ENCODE measurements at places on chromosomes 5 and 9.

- no peak for DNase-seq
Observed at GRCh38 chr9:115121181-115121580, 3.2 kb upstream of the TNC start.

DNA sequence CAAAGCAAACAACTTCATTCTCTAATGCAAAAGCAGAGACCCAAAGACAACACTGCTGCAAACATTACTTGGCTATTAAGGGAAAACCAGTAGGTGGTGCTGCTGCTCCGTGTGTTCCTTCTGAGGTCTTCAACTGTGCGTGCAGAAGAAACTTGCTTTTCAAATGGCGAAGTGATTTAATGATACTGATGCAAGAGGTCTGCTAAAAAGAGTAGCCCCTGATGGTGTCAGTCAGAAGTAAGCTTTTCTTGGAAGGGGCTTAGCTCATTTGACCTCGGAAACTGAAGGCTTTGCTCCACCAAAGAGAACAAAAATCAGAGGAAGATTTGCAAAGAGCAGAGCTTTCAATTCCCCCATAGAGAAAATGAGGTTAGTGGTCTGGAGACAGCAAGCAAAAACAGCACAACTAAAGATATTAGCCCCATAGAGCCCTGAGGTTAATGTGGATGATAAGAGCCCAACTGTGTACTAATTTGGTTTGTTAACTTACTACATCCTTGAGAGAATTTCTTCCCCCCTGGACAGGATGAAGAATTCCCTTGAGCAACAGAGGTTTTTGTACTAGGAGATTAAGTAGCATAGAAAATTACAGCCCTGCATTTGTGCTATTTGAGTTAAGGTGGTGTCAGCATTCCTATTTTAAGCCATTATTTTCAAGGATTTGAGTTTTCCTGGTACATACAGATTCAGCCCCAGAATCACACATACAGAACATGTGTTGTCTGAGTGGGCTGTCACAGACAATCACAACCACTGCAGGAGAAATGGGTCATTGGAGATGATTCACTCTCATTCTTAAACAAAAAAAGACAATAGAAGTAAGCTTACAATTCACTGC, 153.2 kb upstream of the C9orf72 start:
- DNase-seq: no peak

DNA sequence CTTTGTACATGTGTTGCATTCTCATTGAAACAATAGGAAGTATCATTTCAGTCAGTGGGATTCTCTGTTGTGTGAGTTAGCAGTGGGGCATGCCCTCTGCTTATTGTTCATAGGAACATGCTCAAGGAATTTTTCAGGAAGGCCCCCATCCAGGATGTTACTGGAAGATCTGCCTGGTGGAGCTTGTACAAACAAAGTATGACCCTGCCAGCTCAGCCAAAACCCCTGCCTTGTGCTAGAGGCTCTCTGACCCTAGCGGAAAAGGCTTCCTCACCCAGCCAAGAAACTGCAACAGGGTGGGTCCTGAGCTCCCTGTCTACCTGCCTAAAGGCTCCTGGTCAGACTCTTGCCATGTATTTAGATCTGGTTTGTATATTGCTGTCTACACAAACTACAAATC, 43.2 kb downstream of the MRRF start:
- DNase-seq: no peak

DNA sequence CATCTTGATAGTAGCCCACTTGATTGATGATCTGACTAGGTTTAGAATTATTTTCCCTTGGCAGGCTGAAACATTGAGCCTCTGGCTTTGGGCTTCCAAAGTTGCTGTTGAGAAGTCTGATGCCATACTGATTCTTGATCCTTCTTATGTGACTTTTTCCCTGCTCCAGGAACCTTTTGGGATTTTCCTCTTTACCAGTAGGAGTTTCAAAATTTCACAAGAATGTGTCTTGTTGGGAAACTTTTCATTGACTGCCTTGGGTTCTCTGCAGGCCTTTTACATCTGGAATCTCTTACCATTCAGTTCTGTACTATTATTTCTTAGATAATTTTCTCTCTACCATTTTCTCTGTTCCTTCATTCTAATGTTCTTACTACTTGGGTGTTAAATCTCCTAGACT, 20.0 kb downstream of the STC2 start:
- no peak for DNase-seq

- no peak for DNase-seq
Observed at GRCh38 chr9:116318468-116319374, 165.1 kb downstream of the PAPPA start.

All from stimulated activated CD4-positive, alpha-beta T cell treated with anti-CD3 and anti-CD28 coated beads, Interleukin-15, amount 100 ng/mL, for 1 hour (primary cell).